Activated CD4-positive, alpha-beta T cell treated with anti-CD3 and anti-CD28 coated beads for 1 hour (primary cell): ENCODE measurements at places on chromosomes 7 and 10.

GRCh38 chr7:155344270-155344617, 46.6 kb downstream of the INSIG1 start:
- DNase-seq: no peak

DNA sequence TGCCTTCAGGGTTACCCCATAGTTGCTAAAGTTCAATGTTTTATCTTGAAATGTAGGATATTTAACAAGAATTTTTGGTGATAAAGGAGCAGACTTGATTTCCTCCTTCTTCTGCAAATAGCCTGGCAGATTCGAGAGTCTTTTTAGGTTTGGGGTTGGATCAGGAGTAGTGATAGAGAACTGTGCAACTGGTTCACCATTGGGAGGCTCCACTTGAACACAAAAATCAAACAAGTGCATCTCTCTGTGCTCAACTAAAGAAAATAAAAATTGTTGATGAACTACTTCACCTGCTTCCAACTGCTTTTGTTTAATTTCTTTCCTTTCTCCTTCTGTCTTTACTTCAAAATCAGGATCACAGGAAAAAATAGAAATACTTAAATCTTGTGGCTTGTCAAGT, 58.5 kb downstream of the MACC1 start:
- DNase-seq: no peak

DNA sequence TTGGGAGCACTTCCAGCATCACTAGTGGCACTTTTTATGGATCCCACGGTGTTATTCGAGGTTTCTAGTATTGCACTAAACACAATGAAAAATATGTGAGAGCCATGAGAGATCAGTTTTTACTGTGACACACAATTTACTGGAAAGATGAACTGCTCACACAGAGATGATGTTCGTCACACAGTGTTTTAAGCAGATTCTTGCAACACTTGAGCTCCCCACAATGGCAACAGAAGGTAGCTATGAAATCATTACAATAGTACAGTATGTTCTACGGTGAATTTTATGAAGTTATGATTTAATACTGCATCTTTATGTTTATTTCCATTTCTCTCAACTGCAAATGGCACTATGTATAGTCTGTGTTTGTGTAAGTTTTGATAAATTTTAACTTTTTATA, 27.4 kb upstream of the ENTPD1 start:
- no peak for DNase-seq

GRCh38 chr7:108417144-108417543, 39.1 kb downstream of the NRCAM start:
- DNase-seq: no peak

DNA sequence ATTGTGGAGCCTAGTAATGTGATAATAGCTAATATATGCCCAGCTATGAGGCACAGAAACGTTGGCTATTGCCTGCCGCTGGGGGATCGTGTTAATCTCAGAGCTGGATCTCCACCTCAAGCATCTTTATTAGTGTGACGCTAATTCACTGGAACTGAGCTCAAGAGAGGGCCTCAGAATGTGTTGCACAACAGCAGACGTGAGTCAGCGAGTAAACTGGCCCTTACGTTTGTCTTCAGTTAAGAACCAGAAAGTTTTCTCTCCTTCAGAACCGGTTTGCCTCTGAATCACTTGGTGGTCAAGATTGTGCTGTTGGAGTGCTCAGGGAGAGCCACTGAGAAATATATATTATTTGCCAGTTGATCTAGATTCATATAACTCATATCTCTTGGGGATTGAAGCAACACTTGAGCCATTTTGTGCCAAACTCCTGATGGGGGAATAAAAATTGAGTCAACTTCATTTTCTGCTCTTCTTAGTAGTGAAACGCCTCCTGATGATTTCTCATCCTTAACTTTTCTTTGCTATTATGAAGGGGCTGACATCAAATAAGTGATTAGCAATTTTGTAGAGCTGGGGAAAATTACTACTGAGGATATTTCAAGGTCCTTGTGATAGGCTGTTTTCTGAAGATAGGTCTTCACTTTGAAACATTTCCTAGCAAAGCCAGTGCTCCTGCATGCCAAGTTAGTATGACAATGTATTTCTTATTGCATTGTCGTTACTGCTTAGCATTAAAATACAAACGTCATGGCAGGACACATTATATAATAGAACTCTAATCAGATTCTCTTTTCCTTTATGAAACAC, 22.3 kb downstream of the BZW2 start:
- DNase-seq: no peak

GRCh38 chr10:76885816-76886215, 751.8 kb downstream of the KCNMA1 start:
- no peak for DNase-seq
